CD4-positive, alpha-beta T cell treated with Interferon gamma for 1 hour (primary cell): ENCODE measurements at places on chromosomes 2 and 18.

- no peak for DNase-seq
Observed at GRCh38 chr2:226581004-226581403, 218.6 kb downstream of the IRS1 start.

GRCh38 chr2:58620093-58620492 lies 379.0 kb upstream of the FANCL start:
- DNase-seq = no peak

GRCh38 chr2:108921096-108922030 lies 67.7 kb downstream of the EDAR start:
- no peak for DNase-seq

DNA sequence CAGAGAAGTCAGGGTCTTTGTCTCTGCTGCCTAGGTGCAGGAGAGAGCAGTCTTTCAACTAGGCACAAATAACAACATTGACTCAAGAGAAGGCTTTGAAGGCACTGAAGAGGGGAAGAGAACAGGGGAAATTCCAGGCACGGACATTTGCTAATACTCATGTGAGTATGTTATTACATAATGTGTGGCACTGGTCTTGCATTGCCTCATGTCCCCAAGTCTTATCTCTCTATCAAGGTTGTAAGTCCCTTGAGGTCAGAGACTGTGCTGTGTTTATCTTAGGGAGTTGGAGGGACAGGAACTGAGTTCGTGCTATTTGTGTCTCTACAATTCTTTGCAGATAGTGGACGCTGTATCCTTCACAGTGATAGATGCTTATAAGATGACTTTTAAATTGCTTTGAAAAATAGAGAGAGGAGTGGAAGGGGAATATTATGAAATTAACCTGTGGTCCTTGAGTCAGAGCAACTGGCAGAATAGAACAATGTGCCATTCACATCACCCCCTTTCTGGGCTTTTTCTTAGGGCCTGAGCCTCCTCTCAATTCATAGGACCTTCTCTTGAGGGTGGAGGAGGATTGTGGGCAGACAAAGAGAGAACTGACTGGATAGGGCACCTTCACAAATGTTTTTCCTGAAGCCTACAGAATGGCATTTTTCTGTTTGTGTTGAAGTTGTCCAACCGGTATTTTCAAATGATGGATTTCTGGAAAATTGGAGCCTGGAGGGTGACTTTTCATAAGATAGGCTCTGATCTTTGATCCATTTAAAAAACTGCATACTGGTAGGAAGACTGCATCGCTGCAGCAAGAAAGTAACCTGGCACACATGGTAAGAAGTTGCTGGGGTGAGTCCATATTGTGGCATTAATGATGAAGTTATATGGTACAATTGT lies 96.6 kb upstream of the CXCR4 start:
- DNase-seq = peak; percentile 46

DNA sequence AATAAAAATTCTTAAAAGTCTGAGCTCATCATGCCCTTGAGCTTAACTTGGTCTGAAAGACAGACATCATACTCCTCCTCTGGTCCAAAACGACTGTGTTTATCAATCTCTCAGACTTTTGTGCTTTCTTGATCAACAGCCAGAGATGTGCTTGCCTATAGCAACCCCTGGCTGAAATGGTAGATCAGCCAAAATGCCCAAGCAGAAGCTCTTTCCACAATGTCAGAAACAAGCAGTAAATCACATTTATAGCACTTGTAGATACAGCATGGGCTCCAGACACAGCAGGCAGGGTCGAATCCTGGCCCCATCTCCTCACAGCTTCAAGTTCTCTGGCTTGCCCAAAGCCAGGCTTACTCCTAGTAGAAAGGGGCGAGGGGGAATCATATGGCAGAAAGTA lies 110.4 kb upstream of the FOSL2 start:
- DNase-seq = no peak
